ENCODE measurements at places on chromosomes 11 and 22.

DNA sequence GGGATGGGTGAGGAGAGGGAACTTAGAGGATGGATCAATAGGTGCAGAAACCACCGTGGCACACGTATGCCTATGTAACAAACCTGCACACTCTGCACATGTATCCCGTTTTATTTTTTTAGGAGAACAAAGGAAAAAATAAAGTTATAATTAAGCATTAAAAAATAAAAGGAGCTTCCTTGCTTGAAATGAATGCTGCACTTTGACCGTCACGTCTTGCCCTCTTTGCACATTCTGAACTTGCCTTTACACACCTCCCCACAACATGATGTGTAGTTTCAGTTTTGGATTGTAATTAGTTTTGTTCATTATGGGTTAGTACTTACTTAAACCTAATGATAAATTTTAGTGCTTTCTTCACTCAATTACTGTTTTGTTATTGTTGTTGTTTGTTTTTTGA lies 3.1 kb upstream of the CSRP3 start:
- no peak for DNase-seq

- no peak for DNase-seq
Observed at GRCh38 chr11:34685864-34686263, 65.0 kb downstream of the EHF start.

- DNase-seq = no peak
Observed at GRCh38 chr11:86782742-86783141, 17.6 kb upstream of the PRSS23 start.

GRCh38 chr22:24768537-24769374 lies 5.8 kb downstream of the PIWIL3 start:
- DNase-seq = peak; percentile 61

DNA sequence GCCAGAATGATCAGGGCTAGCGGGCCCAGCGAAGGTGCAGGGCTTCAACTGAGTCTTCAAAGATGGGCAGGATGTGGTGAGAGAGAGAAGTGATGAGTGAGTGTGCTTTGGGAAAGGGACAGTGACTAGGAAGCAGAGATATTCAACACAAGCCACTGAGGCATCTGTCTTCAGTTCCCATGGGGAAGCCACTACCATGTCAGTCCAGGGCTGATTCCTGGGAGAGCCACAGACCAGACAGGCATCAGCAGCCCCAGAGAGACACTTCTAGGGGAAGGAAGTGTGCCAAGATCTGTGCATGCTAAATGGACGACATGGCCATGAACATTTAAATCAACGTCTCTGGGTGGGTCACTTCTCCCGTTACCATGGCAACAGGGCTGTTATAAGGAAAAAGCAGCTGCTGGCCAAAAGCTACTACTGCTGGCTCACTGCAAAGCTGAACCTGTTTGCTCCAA lies 28.5 kb downstream of the P4HA3 start:
- no peak for DNase-seq

DNA sequence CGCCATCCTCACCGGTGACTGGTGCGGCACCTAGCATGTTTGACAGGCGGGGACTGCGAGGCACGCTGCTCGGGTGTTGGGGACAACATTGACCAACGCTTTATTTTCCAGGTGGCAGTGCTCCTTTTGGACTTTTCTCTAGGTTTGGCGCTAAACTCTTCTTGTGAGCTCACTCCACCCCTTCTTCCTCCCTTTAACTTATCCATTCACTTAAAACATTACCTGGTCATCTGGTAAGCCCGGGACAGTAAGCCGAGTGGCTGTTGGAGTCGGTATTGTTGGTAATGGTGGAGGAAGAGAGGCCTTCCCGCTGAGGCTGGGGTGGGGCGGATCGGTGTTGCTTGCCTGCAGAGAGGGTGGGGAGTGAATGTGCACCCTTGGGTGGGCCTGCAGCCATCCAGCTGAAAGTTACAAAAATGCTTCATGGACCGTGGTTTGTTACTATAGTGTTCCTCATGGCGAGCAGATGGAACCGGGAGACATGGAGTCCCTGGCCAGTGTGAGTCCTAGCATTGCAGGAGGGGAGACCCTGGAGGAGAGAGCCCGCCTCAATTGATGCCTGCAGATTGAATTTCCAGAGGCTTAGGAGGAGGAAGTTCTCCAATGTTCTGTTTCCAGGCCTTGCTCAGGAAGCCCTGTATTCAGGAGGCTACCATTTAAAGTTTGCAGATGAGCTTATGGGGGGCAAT lies 1.1 kb downstream of the NEAT1 start:
- DNase-seq = no peak

DNA sequence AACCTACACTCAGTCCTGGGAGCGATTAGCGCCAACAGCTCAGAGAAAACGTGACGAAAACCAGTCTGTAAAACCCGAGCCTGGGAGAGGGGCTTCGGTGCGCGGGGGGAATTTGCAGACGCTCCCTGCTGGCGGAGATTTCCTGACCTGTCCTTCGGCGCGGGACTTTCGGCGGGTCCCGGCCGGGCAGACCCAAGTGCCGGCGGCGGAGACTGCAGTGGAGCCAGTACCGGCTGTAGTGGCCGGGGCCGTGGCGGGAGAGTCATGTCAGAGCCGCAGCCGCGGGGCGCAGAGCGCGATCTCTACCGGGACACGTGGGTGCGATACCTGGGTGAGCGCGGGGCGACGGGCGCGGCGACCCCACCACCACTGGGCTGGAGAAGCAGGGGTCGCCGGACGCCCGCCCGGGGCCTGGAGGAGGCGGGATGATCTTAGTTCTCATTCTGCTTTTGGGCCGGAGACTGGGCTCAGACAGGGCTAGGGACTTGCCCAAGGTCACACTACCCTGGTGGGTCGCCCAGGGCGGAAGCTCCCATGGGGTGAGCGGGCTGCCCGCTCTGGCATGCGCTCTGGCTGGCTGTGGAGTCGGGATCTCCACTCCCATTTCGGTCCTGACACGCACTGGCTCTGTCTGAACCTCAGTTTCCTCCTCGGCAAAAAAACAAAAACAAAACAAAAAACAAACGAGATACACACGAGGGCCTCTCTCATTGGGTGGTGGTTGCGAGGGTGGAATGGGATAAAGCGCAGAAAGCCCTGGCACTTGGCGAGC lies at the start of gene MTFP1:
Gene MTFP1 (plus strand): TSS at position 153 of the 772 bp plus-strand sequence. CDS start 112 bp downstream, at position 265.
- peak; percentile 77 for DNase-seq

- DNase-seq = no peak
Observed at GRCh38 chr11:128415539-128415938, 171.8 kb downstream of the ETS1 start.

GRCh38 chr11:12459865-12460444 lies 82.6 kb downstream of the PARVA start:
- DNase-seq = no peak

DNA sequence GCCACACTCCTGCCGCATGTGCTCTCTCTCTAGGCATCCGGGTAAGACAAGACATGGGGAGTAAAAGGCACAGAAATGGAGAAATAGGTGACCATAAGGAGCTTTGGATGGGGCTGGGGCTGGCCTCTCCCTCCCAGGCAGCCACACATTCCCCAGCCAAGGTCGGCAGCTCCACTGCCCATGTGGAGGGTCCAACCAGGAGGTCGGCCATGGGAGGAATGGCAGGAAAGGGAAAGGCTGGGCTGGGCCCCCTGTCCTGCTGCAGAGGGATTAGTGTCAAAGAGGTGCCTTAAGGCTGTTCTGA lies 460 bp upstream of the MUC5AC start:
- no peak for DNase-seq

DNA sequence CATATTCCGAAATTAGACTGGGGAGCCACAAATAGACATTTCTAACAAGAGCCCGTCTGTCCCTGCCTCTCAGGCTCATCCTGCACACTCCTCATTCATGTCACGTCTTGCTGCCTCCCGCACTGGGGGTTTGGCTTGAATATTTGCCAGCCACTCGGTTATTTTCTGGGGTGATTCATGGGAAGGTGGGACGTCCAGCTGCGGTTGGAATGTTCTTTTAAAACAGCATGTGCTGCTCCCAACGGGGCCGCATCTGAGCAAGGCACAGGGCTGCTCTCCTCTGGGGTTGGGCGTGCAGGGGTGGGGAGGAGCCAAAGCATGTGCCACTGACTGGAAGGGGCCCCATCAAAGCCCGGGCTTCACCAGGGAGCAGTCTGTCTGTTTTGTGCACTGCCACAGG lies 25.9 kb upstream of the SLC5A4 start:
- no peak for DNase-seq

DNA sequence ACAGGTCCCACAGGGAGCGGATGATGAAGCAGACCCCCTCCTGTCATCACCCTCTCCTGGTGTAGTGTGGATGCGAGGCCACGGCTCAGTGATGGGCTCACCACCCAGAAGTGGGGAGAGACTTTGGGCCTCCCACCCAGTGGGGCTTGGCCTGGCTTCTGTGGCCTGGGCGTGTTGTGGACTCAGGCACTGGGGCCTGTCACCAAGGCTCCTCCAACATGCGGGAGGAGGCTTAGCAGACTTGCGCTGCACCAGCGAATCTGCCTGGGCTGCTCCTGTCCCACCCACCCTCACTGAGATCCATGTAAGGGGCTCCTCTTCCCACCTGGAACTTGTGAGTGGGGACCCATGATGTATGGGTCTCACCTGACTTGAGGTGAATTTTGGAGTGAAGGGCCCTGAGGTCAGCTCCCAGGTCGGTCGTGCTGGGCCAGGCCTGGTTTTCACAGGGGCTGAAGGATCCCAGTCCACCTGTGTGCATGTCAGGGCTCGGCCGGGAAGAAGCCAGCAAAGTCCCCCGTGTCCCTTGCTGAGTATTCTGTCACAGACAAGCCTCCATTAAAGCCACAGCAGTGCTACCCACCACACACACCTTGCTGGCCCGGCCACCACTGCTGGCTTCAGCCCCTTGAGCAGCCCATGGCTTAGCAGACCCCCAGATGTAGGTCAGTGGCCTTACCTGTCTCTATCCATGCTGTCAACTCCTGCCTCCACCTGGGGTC lies 4.2 kb downstream of the THAP7 start:
- DNase-seq = no peak

- DNase-seq = no peak
Observed at GRCh38 chr11:72739240-72740059, 12.8 kb downstream of the ARAP1 start.

GRCh38 chr11:109939166-109939810 lies 153.9 kb upstream of the ZC3H12C start:
- DNase-seq = no peak

DNA sequence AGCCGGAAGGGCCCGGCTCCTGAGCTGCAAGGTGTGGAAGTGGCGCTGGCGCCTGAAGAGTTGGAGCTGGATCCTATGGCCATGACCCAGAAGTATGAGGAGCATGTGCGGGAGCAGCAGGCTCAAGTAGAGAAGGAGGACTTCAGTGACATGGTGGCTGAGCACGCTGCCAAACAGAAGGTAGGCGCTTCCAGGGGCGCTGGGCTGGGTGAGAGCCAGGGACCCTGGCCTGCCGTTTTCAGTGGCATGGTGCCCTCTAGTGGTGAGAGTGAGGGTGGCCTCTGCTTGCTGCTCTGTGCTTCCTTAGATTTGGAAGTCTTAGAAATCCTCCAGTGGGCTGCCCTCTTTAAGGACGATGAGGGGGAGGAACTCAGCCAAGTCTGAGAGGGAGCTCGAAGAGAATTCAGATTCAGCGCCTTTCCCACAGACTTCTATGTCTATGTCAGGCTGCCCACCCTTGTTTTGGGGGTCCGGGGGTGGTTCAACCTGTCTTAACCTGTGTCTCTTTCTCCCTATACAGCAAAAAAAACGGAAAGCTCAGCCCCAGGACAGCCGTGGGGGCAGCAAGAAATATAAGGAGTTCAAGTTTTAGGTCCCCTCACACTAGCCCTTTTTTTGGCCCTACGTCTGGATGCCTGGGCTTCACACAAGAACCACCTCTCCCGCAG lies 1.8 kb upstream of the PACS1 start:
- DNase-seq = peak; percentile 67

GRCh38 chr11:85694385-85694980 lies 8.5 kb upstream of the CCDC89 start:
- DNase-seq = peak; percentile 24

GRCh38 chr11:121520243-121521144 lies 67.7 kb upstream of the SORL1-AS1 start:
- DNase-seq = no peak

Data from GM13977 (cell line).